Ovary (tissue), 10 donors: ENCODE measurements at places on chromosomes 6 and 20.

DNA sequence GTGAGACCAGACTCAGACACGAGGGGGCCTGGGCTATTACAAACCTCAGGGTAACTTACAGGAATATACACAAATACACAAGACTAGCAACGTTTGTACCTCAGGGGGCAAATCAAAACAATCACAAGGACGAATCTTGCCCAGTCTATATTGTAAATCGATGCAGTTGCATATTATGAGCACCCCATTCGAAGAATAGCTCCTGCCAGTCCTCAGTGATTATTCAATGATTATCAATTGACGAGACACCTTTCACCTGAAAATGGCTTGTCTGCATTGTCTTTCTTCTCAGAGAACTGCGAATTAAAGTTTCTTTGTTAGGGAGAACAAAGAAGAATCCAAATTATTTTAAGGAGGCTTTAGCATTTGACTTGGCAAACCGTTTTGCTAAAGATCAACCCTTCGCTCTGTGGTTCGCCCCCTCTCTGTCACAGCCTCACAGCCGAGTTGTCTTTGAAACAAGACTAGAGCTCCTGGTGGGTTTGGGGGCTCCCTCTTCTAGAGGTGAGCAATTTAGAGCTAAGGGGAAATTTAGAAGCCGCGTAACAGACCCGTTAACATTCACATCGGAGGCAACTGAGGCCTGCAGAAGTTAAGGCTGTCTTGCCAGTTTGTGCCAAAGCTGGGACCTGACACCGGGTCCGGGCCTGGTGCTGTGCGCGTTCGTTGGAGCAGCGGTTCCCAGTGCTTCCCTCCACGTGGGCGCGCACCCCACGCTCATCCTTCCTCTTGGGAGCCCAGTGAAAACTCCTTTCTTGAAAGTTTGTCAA lies 24.9 kb upstream of the MAP3K7 start:
- DNase-seq: peak; percentile 13

GRCh38 chr6:7758456-7758855 lies 32.6 kb downstream of the BMP6 start:
- DNase-seq: no peak

DNA sequence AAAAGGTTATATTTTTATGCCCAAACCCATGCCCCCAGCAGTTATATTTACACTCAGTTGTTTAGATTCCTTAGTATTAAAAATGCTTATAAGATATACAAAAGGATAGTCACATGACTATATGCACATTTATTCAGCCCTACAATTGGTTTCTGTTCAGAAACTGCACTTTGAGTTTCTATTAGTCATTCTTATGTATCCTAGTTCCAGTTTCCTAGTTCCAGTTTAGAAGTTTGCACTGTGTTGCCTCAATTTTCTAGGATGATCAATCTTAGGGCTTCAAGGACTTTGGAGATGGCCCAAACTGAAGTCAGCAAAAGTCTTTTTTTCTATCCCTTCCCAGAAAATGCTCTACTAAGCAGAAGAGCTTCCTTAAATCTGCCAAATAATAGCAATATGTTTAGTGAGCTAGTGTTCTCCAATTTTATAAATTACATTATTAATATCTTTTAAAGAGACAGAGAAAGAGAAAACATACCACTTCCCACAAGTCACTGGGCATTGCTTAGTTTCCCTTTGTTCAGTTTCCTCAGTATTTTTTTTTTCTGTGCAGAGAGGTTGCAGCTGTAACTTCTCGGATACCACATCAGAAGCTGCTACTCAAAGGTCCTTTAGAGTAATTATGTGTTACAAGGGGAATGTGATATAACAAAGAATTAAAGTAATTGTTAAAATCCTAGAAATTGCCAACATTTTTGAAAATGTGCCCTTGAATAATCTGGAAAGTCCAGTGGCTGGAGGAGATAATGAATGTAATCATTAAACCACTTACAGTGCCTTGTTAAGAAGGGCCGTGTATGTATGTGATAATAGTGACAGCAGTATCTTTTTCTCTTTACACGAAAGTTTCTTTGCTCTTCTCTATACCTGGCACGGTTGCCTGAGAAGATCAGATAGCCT lies 138.8 kb downstream of the KHDRBS2 start:
- DNase-seq: no peak

DNA sequence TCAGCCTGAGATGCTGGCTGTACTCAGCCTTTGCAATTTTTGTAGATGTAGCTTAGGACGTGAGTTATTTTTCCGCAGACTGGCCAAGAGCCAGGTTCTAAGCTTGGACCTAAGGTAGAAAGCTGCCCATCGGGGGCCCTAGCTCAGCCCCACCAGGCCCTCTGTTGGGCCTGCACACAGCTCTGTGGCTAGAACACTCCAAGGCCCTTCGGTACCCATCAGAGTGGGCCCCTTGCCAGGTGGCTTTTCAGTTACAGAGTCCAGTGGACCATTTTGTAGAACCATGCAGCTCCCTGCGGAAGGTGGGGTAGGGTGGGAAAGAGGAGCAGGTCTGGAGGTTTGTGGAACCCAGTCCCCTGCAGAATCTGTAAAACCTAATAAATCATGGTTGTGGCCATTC lies 22.6 kb downstream of the UCKL1 start:
- DNase-seq: no peak

DNA sequence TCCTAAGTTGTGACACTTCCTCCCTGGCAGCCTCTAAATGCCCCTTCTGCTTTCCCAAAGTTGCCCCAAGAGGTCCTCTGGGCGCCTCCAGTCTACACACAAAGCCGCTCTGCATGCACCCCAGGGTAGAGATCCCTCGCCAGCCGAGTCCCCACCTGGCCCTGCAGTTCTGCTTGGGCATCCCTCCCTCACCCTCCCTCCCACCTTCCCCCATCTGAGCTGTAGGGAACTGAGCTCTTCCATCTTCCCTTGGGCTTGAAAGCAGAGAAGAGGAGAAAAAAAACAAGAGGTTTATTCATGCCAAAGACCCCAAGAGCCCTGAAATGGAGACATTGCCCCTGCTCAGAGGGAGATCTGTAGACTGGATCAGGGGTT lies 5.7 kb upstream of the FGD2 start:
- DNase-seq: no peak
